IMR-90 (cell line): ENCODE measurements at places on chromosomes 12 and 14. TPM values are rescaled to one million over a fixed set of nuclear protein-coding genes. Genes with fewer than 3 reads are reported as not detected.

The SIX6 gene
- total RNA-seq, result not detected in 2 replicates

DNA sequence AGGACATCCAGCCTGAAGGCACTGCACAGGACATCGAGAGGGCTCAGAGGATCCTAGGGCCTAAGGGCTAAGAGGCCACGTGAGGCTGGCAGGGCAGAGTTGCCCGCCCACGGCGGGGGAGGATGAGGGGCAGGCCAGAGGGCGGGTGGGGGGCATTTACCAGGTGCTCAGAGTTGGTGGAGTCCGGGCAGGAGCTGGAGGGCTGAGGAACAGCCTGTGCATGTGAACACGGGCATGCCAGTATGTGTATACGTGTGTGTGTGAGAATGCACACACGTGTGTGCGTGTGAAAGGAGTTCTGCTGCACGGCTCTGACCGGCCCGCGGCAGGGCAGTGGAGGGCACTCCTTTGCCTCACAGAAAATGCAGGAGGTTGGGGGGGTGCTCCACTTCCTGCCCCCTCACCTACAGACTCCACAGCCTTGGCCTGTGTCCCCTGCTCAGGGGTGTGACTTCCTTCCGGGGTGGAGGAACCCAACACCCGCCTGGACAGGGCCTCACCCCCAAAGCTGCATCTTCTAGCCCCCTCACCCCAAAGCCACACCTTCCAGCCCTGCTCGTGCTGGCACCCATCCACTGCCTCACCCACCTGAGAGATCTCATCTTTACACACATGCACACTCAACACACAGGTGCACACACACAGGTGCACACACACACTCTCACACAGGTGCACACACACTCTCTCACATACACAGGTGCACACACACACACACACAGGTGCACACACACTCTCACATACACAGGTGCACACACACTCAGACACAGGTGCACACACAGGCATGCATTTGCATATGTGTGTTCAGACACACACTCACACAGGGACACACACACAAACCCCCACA is 11.8 kb upstream of the GPR132 start:
- no peak for DNase-seq

The TAS2R7 gene
- total RNA-seq, result not detected in 2 replicates

DNA sequence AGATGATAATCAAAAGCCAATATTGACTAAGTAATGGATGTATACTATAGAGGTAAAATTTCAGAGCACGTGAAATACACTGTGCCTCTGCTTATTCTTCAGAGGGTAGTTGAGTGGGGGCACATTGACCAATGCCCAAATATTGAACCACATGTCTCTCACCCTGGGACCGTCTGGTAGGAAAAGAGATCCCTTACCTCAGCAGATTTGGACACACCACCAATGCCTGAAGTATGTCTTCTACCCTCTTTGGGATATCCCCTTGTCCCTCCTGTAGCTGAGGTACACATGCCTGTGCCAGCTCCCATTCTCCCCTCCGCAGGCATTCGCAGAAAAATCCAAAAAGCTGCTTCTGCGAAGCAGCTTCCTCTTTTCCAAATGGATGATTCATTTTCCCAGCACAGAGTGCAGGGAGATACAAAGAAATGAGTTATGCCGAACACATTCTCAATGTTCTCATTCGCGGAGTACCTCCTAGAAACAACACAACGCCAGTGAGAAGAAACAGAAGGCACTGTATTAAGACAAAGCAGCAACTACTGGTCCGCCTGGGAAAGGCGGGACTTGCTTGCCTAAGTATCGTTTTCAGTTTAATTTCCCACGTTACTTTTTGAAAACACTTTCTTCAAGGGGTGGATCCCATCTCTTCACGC is 691 bp downstream of the ZFYVE26 start:
- DNase-seq, result peak; percentile 62

The ZFHX2 gene
- total RNA-seq, result under 0.01 and 0.18 TPM in 2 replicates

The MANSC4 gene
- not detected in 2 replicates for total RNA-seq

GRCh38 chr12:86293682-86294240 is 37.6 kb upstream of the MGAT4C start:
- no peak for DNase-seq

GRCh38 chr14:79630288-79630960 is 580.9 kb downstream of the DIO2 start:
- peak; percentile 13 for DNase-seq

- no peak for DNase-seq
These were observed 2.6 kb downstream of the SVOP start for GRCh38 chr12:109018296-109018695.

DNA sequence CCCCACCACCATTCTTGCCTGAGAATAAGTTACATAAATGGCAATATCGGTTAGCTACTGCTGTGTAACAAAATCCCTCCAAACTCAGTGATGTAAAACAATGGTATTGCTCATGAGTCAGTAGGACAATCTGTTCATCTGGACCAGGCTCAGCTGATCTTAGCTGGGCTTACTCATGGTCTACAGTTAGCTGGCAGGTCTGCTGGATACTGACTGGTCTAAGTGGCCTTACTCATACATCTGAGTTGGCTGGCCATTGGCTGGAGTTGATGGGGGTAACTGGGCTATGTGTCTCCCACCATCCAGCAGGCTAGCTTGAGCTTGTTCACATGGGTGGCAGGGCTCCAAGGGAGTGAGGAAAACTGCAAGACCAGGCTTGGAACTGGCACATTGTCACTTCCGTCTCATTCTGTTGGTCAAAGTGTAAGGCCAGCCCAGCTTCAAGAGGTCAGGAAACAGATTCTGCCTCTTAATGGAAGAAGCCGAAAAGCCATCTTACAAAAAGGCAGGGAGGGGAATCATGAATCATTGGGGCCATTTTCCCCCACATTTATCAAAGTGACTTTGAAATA is 56.7 kb upstream of the CHGA start:
- DNase-seq, result peak; percentile 13

The WNT1 gene
- not detected in 2 replicates for total RNA-seq
